ENCODE measurements at places on chromosomes 11 and 22.

DNA sequence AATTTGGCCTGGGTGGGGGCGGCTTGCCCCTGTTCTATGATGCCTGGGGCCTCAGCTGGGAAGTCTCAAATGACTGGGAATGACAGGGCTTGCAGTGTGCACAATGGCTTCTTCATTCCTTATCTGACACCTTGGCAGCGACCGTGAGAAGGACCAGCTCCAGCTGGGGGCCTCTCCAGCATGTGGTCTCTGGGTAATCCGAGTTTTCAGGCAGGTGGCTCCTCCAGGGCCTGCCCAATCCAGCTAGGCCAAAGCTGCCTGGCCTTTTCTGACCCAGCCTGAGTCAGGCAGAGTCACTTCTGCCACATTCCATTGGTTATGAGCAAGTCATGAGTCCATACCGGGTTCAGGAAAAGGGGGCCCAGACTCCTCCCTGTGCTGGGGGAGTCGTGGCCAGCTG, 646.0 kb downstream of the OPCML start:
- peak; percentile 54 for DNase-seq

DNA sequence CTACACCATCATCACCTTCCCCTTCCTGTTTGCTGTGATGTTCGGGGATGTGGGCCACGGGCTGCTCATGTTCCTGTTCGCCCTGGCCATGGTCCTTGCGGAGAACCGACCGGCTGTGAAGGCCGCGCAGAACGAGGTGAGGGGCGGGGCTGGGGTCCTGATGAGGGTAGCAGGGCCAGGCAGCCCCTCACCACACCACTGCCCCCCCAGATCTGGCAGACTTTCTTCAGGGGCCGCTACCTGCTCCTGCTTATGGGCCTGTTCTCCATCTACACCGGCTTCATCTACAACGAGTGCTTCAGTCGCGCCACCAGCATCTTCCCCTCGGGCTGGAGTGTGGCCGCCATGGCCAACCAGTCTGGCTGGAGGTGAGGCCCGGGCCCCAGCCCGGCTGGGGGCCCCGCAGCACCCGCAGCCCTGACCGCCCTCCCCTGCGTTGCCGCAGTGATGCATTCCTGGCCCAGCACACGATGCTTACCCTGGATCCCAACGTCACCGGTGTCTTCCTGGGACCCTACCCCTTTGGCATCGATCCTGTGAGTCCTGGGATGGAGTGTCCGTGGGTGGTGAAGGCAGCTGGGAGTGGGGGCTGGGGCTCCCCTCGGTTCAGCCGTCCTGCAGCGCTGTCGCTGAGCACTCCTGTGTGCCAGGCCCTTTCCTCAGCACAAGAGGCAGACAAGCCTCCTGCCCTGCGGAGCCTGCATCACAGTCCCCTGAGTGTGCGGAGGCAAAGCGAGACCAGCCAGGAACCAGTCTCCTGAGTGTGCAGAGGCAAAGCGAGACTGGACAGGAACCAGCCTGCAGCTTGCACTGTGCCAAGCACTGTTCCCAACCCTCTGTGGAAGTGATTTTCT, 8.8 kb downstream of the TCIRG1 start:
- no peak for DNase-seq

GRCh38 chr11:33315822-33316221, 58.6 kb downstream of the HIPK3 start:
- DNase-seq, result peak; percentile 24

DNA sequence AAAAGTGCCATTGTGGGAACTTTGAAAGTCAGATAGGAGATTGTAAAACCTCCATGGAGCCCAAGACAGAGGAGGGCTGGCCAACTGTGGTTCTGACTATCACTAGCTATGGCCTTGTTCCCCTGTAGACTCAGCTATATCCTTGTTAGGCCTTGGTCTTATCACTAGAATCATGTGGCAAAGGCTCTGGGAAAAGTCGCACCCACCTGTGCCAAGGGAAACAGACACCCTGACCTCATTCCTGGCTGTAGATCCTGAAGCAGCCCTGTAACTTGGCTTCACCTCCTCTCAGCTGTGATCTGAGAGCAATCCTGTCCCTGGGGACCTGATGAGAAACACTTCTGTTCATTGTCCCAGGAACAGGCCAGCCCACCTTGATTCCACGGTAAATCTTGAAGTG, 566.2 kb downstream of the TMEM135 start:
- no peak for DNase-seq

- DNase-seq, result peak; percentile 99
These were observed 1.6 kb downstream of the LDHA start for GRCh38 chr11:18395735-18396504.

GRCh38 chr11:77151804-77152509, 23.9 kb downstream of the MYO7A start:
- DNase-seq, result peak; percentile 9

- DNase-seq, result no peak
These were observed 8.5 kb upstream of the GRAMD1B start for GRCh38 chr11:123421589-123421988.

DNA sequence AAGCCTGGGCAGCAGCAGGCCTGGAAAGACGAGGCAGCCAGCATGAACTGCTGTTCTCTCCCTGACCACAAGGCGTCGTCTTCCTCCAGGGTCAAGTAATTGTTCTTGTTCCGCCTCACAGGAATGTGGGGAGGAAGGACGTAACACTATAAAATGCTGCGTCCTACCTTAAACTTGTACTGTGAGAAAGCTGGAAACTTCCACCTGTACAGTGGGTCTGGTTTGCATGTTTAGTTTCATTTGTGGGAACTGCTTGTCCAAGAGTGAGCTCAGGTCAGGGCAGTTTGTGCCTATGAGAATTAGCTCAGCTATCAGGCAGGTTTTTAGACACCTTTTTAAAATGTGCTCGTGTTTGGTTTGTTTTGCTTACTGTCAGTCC, 55.2 kb downstream of the PANX1 start:
- peak; percentile 34 for DNase-seq

- no peak for DNase-seq
These were observed 7.5 kb upstream of the RAG2 start for GRCh38 chr11:36605221-36606216.

- DNase-seq, result no peak
These were observed 152.6 kb upstream of the B3GAT1 start for GRCh38 chr11:134564472-134565200.

GRCh38 chr11:11476499-11476898, 123.4 kb upstream of the CSNK2A3 start:
- no peak for DNase-seq

GRCh38 chr11:29432719-29433325, 584.0 kb downstream of the KCNA4 start:
- peak; percentile 19 for DNase-seq

- DNase-seq, result no peak
These were observed 939.0 kb downstream of the BRD1 start for GRCh38 chr22:48888466-48889208.

- DNase-seq, result peak; percentile 46
These were observed 711 bp downstream of the FDX1 start for GRCh38 chr11:110430267-110431050.

DNA sequence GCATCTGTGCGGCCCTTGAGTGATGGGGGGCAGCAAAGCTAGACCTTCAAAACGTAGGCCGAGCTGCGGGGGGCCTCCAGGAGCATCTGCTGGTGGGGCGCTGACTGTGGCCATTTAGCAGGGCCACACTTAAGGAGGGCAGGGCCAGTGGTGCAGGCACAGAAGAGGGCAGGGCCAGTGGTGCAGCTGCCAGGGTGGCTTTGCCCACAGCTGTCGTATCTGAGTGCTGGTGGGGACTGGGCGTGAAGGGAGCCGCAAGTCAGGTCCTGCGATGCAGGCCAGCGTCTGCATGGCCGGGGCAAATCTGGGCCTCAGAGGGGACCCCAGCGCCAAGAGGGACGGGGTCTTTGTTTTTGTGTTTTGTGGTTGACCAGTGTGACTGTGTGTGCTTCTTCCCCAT, 27.7 kb downstream of the RNH1 start:
- DNase-seq, result no peak

DNA sequence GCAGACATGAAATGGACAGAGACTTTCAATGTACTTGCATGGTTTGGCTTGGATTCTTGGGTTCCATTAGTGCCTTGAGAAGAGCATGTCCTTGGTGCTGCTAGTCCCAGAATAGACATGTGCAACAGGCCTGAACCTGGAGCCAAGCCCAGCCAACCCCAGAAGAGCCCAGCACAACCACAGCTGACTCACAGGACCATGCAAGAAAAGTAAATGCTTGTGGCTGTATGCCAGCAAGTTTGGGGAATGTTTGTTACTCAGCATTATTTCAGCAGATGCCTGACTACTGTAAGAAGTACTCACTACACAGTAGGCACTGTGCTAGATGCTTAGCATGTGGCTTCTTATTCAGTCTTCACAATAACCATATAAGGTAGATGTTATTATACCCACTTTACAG, 39.2 kb upstream of the HMGXB4 start:
- peak; percentile 22 for DNase-seq

DNA sequence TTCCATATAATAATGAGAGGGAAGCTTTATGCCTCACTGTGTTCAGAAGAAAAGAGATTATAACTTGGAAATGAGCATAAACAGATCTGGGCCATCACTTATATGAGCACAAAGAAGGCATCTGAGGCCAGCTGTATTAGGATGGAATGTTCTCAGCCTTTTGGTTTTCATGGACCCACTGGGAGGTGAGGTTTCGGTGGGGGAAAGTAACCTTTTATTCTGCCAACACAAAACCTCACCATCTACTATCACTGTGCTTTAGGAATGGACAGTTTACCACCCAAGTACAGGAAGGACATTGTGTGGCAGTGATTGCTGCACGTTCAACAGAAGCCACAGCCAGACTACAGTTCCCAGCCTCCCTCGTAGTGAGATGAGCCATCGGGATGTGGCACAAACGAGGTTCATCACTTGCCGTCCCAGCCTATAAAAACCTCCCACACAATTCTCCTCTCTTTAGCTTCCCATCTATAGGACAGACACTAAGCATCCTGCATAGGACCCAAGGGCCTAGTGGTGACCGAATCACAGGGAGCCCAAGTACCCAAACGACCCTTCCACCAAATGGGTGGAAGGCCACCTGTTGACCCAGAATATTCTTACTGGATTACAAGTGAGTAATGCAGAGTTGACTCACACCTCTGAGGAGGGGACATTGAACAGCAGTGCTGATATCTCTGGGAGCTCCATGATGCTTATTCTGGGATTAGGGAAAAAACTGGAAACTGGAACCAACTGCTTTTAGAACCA, 121.5 kb upstream of the RAG2 start:
- DNase-seq, result no peak

- DNase-seq, result no peak
These were observed 152.9 kb upstream of the NAV2 start for GRCh38 chr11:19559746-19560145.

DNA sequence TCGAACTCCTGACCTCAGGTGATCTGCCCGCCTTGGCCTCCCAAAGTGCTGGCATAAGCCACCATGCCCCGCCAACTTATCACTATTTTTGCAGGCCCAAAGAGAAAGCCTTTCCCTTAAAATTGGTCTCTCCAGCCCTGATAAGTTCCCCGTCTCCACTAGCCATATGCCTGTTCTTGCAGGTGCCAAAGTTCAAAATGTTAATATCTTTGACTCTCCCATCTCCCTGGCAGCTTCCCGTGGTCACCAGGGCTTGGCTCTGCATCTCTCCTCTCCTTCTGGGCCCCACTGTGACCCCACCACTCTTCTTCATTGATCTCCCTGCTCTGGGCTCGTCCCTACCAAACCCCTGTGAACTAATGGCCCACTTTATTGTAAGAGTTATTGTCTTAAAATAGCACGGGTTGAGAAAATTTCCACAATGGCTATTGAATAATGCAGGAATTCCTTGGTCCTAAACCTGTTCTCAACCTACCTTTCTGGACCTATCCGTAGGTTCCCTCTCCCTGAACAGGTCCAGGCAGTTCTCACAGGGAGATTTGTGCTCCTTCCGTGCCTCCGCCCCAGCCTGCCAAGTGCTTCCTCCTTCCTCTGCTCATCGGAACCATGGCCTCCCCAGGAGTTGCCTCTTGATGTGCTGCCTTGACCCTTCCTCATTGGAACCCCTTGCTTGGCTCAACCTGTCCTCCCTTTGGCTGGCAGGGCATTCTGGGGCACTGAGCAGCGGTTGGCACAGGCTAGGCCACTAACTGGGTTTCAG, 147.5 kb downstream of the DSCAML1 start:
- DNase-seq, result no peak

DNA sequence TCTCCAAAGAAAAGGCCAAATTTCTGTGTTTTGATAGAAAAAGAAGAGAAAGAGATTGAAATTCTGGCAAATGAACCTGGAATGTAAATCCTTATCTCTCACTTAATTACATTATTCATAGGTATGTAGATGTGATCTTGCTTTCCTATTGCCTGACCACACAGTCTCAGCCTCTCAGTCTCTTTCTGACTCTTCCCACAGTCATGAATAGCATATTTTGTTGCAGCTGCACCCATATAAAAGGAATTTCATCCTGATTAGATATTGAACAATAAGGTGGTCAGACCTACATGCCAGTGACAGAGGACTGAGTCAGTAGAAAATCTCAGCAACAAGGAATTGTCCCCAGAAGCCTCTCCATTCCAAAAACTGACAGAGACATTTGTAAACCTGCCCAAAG, 62.9 kb upstream of the LRRC4C start:
- peak; percentile 58 for DNase-seq

- DNase-seq, result no peak
These were observed 23.5 kb upstream of the P2RY6 start for GRCh38 chr11:73248526-73249185.

DNA sequence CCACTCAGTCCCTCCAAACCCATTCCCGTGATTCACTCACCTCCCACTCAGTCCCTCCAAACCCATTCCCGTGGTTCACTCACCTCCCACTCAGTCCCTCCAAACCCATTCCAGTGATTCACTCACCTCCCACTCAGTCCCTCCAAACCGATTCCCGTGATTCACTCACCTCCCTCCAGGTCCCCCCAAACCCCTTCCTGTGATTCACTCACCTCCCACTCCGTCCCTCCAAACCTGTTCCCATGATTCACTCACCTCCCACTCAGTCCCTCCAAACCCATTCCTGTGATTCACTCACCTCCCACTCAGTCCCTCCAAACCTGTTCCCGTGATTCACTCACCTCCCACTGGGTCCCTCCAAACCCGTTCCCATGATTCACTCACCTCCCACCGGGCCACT, 639.6 kb downstream of the BRD1 start:
- no peak for DNase-seq

DNA sequence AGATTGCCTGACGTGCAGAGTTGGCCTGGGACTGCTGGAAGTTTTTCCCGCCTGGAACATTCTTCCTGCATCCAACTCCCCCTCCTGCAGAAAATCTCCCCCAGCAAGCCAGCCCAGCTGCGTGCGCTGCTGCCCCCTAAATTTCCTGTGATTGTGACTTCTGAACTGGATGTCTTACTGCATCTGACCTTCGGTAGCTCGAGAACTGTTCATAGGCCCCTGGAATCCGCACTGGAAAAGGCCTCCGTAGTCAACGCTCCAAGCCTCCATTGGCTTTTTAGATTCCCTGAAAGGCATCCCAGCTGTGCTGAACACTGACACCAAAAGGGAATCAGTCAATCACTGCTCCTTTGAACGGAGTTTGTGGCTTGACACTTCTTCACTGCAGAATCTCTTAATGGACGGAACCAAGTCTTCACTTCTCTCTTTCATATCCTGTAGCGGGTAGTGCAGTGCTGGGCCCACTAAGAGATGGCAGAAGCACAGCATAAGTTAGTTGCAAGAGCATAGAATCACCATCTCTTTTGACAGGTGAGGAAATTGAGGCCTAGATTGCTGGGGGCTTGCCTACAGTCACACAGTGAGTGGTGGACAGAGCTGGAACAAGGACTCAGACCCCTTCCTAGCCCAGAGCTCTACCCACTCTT, 14.2 kb upstream of the RASD2 start:
- no peak for DNase-seq
